Mesenteric fat pad (tissue), 1 donor: ENCODE measurements at places on chromosomes 6 and 20. TPM values are rescaled to one million over a fixed set of nuclear protein-coding genes. Genes with fewer than 3 reads are reported as not detected.

TOX2 gene
- 1.2 TPM for total RNA-seq

DNA sequence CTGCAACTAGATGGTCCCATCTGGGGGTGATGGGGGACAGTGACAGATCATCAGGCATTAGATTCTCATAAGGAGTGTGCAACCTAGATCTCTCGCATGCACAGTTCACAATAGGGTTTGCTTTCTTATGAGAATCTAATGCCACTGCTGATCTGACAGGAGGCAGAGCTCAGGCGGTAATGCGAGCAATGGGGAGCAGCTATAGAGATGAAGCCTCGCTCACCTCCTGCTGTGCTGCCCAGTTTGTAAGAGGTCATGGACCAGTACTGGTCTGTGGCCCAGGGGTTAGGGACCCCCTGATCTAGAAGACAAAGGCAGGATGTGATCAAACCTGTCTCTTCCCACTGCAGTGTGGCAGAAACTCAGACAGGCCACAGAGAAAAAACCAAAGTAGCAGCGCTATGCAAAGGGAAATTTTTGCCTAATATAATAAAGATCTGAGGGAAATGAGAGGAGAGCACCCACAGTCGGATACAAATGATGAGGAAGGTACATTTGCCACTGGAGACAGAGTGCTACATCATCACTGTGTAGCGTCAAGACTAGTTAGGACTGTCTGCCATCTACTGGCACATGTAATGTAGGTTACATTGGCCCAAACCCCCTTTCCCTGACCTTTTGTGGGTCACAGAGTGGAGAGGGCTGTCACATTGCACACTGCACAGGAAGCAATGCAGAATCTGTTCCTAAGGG is 4.1 kb upstream of the LY86 start:
- no peak for DNase-seq

GRCh38 chr6:168960551-168961263 is 292.9 kb downstream of the THBS2 start:
- DNase-seq: no peak

GRCh38 chr6:138450445-138450844 is 46.4 kb downstream of the HEBP2 start:
- no peak for DNase-seq
